ENCODE measurements at places on chromosomes 16 and 17.

DNA sequence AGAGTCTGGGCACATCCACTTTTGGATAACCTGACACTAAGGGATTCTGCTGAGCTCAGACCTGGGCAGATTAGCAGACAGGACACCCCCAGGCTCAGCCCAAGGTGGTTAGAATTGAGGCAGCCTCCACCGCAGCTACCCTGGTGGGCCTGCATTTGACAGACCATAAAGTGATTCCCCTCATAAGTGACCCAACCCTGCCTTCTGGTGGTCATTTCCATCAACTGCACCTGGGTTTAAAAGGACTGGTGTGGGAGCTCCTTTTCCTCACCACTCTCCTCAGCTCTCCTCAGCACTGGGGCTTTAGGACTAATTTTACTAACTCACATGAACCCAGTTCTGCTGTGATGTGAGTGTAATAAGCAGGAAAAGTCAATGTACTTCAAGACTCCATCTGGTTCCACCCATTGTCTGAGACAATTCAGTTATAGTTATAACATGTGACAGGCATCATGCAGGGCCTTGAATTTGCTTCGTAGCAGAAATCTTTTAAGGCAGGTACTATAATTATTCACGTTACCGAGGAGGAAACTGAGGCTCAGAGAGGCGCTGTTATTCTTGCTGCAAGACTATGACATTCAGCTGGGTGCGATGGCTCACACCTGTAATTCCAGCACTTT is 42.5 kb downstream of the MYH3 start:
- peak; percentile 44 for DNase-seq

- DNase-seq: no peak
These were observed 107.7 kb downstream of the TOX3 start for GRCh38 chr16:52439171-52439701.

DNA sequence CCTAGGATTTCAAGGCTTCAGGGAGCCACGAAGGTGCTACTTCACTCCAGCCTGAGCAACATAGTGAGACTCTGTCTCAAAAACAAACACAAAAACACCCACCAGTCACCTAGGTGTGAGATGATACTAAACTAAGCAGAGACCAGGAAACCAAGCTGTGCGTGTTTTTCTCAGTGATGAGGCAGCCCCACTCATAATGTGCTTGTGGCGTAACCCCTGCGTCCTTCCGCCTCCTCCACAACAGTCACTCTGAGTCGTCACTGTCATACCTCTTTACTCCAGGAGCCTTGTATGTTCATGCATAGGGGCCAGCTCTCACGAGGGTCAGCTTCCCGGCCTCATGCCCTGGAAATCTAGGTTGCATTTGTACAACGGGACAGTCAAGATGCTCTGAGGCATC is 31.1 kb upstream of the SLC47A1 start:
- DNase-seq: no peak

DNA sequence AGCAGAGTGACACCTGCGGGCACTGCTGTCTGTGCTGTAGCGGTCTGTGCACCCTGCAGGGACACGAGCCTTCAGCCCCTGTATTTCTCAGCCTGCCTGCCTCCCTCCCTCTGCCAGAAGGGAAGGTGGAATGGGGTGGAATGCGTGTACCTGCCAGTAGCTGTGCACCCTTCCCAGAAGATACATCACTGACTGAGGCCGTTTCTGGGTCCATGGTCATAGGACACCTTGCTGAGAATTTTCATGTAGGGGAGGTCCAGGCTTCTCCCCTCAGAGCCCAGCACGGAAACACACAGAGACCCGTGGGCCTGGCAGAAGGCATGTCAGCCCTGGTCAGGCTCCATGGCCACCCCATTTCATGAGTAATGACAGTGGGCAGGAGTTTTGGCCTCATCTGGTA is 16.5 kb downstream of the DBNDD1 start:
- DNase-seq: no peak

DNA sequence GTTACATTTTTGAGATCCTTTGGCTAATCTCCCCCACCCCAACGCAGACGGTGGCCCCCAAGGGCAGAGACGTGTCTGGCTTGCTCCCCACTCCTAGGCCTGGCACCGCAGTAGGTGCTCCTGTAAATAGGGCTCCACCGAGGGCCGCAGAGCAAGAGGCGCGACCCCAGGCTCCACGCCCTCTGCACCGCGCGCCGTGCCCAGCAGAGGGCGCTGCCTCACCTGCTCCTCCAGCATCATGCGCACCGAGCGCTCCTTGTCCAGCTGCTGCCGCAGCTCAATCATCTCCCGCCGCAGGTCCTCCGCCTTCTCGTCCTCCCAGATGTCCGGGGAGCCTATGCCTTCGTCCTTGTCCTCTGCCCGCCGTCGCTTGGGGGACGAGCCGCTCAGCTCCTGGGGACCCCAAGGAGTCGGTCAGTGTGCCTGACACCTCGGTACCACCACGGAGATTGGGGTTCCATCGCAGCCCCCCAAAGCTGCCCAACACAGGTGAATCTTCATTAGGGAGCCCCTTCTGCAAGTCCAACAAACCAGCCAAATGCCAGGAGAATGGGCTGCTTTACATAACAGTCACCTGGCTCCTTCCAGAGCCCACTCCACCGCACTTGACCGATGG is 11.2 kb downstream of the TFAP4 start:
- DNase-seq: peak; percentile 53

- DNase-seq: no peak
These were observed 6.4 kb downstream of the CLCN7 start for GRCh38 chr16:1468426-1468810.

GRCh38 chr17:73427198-73427597 is 115.4 kb upstream of the CDC42EP4 start:
- DNase-seq: no peak

DNA sequence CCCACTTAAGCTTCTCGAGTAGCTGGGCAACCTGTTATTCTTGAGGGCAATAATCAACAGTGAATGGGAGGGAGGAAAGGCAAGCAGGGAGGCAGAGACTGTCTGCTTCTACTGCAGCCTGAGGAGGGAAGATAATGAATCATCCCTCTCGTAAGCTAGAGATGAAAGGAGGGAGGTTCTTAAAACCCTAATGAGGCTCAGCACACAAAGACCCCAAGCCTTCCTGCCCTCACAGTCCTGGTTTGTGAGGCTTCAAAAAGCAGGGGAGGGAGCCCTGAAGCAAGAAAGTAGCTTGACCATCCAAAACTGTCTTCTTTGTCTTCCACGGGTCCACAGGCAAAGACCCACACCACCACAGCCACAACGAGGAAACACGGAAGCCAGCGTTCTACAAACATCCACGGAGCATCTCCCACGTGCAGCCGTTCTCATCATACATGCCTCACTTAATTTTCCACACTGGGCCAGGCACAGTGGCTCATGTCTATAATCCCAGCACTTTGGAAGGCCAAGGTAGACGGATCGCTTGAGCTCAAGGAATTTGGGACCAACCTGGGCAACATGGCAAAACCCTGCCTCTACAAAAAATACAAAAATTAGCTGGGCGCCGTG is 1.8 kb downstream of the PIK3R5 start:
- DNase-seq: no peak

- no peak for DNase-seq
These were observed 224.2 kb downstream of the CYB561 start for GRCh38 chr17:63221939-63222338.

- DNase-seq: peak; percentile 21
These were observed 32.4 kb downstream of the LCMT1 start for GRCh38 chr16:25143928-25144327.

DNA sequence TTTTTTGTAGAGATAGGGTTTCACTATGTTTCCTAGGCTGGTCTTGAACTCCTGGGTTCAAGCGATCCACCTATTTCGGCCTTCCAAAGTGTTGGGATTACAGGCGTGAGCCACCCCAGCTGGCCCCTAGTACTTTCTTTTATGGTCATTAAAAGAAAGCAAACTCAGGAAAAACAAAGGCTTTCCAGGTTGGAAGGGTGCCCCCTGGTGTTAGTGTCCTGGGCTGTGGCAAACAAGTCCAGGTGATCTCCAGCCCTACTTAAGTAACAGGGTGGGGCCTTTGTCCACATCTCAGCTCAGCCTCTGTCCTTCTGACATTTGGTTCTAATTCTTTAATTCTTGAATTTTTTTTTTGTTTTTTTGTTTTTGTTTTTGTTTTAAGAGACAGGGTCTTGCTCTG is 6.9 kb downstream of the IGFBP4 start:
- peak; percentile 54 for DNase-seq

- peak; percentile 46 for DNase-seq
These were observed 5.1 kb downstream of the CYB5D1 start for GRCh38 chr17:7862692-7863437.

DNA sequence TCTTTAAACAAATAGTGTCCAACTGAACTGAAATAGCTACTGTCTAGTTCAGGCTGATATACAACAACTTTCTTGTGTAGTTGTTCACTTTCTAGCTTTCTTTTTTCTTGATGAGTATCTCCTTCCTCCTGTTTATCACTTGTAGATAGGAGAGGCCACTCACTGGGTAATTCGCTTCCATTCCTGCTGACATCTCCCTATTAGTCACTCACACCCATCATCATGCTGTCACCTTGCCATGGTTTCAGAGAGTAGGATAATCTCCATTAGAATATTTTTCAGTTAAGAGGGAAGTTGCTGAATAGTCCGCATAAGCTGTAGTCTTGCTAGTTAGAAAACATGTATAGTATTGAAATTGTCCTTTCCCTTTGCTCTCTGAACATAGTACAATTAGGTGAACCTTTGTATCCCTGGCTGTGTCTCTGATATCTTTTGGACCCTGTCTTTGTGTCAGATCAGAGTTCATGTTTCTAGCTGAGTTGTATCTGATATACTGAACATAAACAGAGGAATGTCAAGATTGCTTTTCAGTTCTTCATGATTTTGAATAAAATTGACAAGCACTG is 64.4 kb upstream of the RASL10B start:
- peak; percentile 72 for DNase-seq

GRCh38 chr17:10208604-10209193 is 10.3 kb upstream of the GAS7 start:
- no peak for DNase-seq

GRCh38 chr16:23999663-24000062 is 163.9 kb downstream of the PRKCB start:
- DNase-seq: no peak

DNA sequence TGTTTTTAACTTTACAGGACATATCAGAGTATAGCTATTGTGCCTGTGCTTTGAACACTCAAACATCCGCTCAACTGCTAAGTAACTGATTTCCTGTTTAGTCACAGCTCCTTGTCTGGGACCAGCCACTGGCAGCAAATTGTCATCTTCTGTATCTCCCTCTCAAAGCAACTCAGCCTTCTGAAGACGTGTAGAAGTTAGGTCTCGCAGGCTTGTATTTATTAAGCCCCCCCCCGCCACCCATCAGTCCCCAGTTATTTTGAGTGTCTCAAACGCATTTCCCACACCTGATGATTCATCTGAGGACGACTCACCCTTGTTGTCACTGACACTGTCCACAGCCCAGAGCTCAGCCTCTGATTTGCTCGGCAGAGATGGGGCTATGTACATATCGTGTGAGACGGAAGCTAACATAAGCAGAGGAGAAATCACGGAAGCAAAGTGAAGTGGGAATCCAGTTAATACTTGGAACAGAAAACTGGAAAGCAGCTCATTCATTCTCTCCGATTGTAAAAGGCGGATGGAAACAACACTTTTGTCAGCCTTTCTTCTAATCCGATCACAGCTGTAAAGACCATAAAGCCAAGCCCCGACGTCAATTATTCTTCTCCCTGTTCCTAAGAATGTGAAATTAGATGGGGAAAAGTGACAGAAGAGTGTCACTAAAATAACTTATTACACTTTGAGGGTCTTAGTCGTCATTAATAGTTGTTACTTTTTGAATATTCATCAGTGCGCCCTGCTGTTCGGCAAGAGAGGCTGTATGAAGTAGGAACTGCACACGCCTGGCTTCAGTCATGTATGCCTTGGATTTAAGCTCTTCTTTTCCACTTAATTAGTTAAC is 64.2 kb downstream of the PITPNC1 start:
- peak; percentile 61 for DNase-seq

GRCh38 chr16:12543700-12544476 is 259.8 kb downstream of the CPPED1 start:
- no peak for DNase-seq

DNA sequence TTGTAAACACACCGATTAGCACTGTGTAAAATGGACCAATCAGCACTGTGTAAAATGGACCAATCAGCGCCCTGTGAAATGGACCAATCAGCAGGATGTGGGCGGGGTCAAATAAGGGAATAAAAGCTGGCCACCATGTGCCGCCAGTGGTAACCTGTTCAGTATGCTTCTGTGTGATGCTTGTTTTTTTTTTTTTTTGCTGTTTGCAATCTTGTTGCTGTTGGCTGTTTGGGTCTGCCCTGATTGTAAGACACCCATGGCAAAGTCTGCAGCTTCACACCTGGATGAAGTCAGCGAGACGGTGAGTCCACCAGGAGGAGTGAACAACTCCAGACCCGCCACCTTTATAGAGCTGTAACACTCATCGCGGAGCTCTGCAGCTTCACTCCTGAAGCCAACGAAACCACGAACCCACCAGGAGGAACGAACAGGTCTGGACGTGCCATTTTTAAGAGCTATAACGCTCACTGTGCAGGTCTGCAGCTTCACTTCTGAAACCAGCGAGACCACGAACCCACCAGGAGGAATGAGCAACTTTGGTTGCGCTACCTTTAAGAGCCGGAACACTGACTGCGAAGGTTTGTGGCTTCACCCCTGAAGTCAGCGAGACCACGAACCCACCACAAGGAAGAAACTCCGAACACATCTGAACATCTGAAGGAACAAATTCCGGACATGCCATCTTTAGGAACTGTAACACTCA is 85.0 kb upstream of the MED9 start:
- DNase-seq: no peak

GRCh38 chr17:45451131-45451530 is 18.5 kb upstream of the ARHGAP27 start:
- no peak for DNase-seq

GRCh38 chr16:15808071-15808470 is 48.8 kb downstream of the MYH11 start:
- DNase-seq: no peak

DNA sequence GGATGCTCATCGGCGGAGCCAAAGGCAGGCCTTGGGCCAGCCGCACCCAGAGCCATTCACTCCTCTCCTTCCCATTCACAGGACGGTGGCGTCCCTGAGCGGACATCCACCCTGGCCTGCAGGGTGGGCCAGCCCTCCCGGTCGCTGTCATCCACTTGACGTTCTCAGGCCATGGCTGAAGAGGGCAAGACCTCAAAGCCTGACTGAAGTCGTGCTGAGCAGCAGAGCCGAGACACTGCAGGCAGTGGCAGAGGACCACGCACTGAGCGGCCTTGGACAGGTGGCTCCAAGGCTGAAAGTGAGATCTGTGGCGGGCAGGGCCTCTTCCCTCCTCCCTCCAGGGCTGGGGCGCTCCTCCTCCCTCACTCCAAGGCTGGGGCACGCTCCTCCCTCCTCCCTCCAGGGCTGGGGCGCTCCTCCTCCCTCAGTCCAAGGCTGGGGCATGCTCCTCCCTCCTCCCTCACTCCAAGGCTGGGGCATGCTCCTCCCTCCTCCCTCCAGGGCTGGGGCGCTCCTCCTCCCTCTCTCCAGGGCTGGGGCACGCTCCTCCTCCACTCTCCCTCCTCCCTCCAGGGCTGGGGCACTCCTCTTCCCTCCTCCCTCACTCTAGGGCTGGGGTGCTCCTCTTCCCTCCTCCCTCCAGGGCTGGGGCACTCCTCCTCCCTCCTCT is 24.1 kb downstream of the GNPTG start:
- DNase-seq: no peak

- no peak for DNase-seq
These were observed 14.7 kb downstream of the HOXB4 start for GRCh38 chr17:48563385-48563838.

All from small intestine (tissue), 16 donors.